Foreskin melanocyte (primary cell): ENCODE measurements at places on chromosomes 5 and 9.

DNA sequence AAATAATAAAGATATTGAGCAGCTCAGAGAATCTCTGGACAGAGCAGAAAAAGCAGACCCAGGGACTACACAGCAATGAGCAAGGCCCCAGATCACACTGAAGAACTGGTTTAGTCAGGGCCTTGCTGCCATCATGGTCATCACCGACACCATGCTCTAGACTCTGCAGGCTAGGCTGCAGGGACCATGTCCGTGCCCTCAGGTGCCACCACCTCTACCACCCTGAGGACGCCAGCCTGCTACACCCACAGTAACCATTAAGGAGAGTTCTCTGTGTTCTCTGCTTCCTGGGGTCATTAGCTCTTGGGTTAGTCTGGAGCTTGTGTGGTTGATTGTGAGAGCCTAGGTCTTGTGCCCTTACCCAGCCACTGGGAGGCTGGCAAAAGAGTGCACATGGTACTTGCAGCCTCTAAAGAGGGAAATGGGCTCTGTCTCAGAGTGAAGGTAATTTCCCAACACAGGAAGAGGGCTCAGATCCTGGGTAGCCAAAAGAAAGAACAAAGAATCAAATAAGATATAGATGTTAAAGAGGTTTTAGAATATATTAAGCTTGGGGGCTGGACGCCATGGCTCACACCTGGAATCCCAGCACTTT lies 31.9 kb upstream of the JADE2 start:
- DNase-seq: no peak

DNA sequence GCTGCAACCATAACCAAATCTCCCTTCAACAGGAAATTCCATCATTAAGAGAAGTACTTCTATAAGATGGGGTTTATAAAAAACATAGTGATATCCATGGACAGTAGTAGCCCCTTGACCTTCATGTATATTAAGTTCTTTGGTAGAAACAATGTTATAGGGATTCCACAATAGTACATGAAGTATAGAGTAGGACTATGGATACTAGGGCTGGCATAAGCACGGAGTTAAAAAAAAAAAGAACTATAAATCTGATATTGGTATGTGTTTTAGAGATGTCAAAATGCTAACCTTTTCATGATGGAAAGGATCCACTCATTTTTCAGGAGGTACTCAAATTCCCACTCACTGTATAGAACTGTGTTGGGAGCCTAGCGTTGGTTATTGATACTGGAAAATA lies 337.6 kb downstream of the FGF10 start:
- no peak for DNase-seq

- no peak for DNase-seq
Observed at GRCh38 chr5:54754420-54754819, 231.0 kb downstream of the ESM1 start.

DNA sequence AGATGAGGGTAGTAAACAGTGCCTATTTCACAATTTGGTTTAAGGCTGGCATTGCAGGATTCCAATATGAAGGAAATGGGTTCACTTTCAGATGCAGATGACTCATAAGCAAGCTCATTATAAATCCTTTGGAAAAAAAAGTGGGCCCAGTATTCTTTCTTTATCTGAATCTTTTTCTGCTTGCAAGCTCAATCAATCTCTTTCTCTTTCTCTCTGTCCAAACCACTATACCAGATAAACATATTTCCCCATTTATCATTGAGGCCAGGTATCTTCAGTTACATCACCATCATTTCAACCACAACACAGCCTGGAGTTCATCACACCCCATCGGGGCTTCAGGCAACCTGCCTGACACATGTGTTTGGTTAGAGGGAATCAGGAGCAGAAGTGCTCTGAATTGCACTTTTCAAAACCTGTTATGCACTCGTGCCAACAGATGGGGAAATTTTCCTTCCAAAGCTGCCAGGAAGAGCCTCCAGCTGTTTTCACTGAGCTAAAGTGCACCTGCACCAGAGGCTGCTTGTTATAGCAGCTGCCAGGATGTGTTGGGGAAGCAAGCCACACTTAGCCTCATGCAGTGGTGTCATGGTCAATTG lies 30.0 kb upstream of the MAMDC2 start:
- no peak for DNase-seq

DNA sequence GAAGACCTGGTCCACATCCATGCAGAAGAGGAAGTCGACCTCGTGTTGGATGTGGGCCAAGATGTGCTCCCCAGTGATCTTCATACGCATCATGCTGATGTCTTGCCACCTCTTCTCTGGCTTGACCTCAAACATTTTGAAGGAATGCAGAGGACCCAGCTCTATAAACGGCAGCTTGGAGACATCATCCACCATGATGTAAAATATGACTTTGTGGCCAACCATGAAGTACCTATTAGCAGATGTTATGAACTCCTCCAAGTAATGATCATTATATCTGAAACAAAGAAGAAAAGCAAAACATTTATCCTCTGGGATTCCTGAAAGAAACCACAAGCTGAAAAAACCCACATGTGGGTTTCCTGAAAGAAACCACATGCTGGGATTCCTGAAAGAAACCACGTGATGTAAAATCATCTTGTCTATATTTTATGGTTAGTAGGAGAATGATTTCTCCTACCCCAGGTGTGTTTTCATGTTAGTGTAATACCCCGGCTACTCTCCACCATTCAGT lies 52.3 kb downstream of the GGTA1 start:
- DNase-seq: peak; percentile 19

DNA sequence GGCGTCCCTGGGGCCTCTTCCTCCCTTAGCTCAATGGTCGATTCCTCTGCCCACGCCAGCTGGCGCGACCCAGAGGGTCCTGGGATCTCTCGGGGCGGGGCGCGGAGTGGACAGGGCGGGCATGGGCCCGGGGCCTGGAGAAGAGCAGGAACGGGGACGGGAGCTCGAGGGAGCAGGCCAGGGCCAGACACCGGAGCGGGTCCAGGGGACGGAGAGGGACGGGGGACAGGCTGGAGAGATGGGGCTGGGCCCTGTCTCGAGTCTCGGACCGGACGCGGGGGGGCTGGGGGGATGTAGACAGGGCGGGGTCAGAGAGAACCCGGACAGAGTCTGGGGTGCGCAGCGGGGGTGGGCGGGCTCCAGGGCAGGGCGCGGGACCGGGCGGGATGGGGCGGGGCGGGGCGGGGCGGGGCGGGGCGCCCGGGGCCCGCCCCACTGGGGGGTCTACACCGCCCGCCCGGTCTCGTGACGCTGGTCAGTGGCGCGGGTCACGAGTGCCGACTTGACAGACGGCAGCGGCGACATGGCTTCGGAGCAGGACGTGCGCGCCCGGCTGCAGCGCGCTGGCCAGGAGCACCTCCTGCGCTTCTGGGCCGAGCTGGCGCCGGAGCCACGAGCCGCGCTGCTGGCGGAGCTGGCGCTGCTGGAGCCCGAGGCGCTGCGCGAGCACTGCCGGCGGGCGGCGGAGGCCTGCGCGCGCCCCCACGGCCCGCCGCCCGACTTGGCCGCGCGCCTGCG lies at the start of gene UAP1L1:
TSS of gene UAP1L1 (plus strand) at position 508 of the 738 bp plus-strand sequence. CDS start at position 524, 16 bp downstream.
- no peak for DNase-seq

GRCh38 chr5:148794729-148795561 lies 31.5 kb upstream of the ADRB2 start:
- DNase-seq: no peak

- DNase-seq: no peak
Observed at GRCh38 chr9:115289757-115290208, 171.8 kb upstream of the TNC start.

DNA sequence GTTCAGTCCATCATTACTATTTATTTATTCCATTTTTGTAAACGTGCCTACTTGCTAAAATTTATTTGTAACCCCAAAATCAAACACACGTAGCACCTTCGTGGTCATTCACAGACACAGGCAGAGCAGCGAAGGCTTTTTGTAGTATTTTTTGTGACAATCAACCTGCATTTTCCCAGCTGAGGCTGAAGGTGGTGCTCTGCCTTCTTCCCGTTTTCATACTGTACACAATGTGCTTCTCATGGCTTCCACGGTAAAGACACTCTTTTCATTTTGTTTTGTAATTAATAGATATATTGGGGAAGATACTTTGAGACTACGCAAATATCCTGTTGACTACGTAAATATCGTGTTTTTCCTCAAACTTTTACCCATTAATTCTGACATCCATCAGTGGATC lies 19.4 kb downstream of the DAP start:
- DNase-seq: no peak

DNA sequence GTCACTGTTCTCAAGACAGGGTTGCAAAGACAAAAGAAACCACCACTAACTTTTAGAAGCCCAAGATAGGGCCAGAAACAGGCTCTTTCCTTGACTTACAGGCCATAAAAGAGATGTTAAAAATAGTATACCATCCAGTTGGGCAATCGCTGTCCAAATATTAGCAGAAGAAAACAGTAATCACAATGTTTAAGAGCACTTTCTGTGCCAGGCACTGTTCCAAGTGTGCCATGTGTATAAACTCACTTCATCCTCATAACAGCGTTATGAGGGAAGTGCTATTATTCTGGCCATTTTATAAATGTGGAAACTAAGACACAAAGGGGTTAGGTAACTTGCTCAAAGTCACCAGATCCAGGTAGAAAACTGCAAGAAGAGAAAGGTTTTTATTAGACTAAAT lies 111.7 kb downstream of the KCNN2 start:
- no peak for DNase-seq

DNA sequence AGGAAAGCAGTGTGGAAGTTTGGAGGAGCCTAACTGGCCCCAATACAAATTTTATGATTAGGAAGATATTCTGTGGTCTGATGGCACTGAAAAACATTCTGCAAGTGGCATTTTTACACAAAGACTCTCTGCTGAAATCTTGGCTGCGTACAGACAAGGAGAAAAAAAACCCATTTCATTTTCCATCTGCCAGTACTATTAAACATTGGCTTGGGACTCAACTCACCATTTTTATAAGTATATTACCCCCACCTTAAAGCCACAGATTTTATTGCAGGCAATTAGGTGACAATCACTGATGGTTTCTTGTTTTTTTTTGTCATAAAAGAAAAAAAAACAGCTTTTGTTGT lies 206.9 kb downstream of the PTTG1 start:
- no peak for DNase-seq

- no peak for DNase-seq
Observed at GRCh38 chr5:123107343-123108244, 18.6 kb downstream of the PRDM6 start.

DNA sequence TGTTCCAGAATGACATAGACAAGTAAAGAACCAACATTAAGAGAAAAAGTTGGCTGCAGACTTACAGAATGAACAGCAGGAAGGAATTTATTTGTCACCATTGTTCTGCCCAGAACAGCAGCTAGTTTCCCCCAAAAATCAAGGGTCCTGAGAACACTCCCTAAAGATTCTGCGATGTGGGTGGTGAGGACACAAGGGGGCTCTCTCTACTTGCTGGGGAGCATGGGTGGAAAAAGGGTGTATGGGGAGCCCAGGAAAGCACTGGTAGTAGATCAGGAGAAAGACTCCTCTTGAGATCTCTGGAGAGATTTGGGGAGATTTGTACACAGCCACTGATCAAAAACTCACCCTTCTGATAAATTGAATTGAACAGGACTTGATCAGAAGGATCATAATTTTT lies 316.5 kb downstream of the KCTD16 start:
- no peak for DNase-seq

DNA sequence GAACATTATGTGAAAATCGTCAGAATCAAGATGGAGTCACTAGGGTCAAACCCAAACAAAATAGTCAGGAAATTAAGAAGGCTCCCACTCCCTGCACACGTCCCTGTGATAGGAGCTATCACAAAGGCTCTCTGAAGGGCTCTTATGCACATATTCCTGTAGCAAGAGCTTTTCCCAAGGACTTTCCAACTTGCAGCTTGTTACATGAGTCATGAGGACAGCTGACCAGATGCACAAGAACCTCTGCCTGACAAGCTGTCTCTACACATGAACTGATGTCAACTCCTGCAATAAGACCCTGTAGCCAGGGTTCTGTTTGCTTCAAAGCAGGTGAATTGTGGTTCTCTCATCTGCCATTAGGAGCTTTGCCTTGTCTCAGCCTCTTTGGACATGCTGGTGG lies 122.4 kb downstream of the OLFM1 start:
- DNase-seq: no peak

DNA sequence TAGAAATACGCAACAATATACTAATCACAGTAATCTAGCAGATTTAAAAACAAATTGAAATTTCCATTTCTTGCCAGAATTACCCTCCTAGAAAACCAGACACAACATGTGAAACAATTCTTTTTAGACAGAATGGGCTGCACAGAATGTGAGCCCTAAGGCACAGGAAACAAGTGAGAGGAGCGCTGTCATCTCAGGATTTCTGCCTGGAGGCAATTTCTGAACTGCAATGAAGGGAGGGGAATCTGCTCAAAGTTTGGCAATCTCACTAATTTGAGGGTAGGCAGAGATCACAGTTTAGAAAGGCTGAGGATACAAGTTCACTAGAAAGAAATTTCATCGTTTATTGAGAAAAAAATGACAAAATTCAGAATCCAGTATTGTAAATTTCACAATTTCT lies 70.3 kb downstream of the INIP start:
- peak; percentile 24 for DNase-seq

DNA sequence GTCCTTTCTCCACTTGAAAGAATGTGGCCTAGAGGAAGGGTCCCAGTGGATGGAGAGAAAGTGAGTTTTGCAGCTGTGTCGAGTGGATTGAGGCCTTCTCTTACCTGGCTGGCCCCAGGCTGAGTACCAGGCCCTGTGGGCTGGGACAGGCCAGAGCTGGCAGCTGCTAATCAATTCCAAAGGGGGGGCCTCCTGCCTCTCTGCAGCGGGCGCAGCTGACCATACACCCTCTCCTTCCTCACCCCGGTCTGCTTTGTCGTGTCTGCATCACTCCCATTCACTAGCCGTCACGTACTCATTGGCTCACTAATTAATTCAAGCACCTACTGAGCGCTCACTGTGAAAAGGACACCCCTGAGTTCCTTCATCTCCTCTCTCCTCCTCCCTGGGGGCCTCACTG lies 58.4 kb upstream of the PITX1 start:
- no peak for DNase-seq

DNA sequence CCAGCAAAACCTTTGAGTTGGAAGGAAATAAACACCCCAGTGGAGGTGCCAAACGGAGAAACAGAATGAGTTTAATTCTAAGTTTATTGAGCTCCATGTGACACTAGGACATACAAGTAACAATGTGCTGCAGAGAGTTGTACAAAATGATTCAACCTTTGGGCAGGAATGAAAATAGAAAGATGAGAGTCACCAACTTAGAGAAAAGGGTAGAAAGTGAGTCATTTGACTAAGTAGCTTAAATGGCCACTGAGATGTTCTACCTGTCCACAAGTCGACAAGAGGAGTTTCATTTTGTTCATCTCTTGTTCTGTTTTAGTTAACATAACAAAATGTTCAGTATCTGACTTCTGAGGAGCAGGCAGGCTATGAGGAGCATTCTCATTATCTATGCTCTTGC lies 284.7 kb downstream of the NR2F1-AS1 start:
- DNase-seq: no peak

DNA sequence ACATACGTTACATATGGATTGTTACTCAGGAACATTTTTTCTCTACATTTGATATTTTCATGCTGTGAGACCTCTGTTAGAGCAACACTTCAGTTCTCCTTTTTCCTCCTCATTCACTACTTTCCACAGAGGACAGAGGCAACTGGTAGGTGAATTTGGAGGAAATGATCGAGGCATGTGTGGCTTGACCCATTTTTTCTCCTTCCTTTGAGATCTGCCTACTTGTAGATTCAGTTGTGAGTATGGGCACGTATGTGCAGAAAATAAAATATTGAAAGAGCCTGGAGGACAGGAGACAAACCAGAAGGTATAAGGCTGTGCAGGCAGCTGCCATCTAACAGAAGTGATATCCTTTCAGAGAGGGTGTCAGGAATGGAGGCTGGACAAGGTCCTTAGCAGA lies 19.2 kb upstream of the KIF2A start:
- no peak for DNase-seq
